Neural progenitor cell (in vitro differentiated cells): ENCODE measurements at places on chromosomes 12 and 14.

DNA sequence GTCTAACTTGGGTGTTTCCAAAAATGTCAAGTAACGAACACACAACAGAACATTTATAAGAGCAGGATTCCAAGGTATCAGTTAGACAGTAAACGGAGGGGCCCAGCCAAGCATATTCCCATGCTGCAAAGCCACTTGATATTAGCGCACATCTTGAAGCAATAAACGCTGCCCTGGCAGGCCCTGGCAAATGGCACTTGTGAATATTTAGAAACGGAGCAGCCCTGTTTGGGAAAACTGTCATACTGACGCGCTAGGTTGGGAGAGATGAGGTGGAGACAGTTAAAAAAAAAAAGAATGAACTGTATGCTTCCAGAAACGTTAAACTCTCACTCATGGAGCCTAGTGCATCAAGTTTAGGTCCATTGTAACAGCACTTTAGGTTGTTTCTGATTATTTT, 9.3 kb downstream of the DGLUCY start:
- DNase-seq = no peak

DNA sequence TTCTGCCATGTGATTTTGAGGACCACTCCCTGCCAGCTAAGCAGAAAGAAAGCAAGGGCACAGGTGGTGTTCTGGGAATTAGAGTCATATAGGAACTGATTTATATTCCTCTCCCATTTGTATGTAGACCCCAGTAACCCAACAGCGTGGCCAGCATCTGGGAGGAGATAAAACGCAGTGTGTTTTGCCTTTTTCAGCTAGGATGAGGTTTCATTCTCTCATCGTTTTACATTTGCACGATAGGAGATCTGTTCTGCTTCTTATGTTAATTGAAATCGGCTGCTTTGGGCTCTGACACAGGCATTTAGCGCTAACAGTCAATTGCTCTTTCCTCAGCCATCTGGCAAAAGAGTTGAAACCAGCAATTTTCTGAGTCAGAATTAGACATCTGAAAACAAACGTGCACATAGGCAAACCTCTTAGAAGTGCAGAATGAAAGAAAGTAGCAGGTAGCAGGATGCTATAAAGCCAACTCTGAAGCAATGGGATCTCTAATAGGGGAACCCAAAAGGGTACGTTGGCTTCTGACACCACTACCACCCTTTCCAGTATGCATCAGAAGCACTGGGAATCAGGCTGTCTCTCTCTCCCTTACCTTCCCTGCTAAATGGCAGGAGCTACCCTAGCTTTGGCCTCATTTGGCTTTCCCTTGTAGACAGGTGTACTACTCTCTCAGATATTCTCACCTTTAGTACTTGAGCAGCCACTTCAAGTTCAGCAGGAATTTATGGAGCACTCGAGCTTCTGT, 219.1 kb downstream of the PHLDA1 start:
- DNase-seq = peak; percentile 5

- DNase-seq = peak; percentile 88
Measured at GRCh38 chr12:57001448-57001906, 4.9 kb downstream of the ZBTB39 start.

DNA sequence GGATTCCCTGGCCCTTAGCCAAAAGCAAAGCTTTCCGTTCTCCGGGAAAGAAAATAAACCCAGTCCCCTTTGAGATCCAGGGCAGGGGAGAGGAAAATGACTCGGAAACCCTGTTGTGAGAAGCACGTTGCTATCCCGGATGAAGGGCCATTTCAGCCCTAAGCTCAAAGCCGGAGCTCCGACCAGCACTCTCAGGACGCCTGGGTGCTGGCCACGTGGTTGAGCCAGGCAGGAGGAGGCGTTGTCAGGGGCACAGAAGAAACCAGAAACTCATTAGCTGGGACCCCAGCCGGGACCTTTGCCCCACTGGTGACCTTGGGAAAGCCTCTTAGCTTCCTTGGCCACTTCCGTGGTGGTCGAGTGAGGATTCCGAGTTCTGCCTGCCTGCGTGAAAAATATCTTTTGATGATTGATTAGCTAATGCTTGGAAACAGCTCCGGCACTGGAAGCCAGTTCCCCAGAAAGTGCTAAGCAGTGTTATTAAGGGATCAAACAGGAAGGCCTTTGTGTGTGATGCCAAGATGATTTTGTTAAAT, 57.6 kb upstream of the FZD10 start:
- peak; percentile 54 for DNase-seq

- no peak for DNase-seq
Measured at GRCh38 chr14:77143071-77143470, 1.5 kb upstream of the ZDHHC22 start.

DNA sequence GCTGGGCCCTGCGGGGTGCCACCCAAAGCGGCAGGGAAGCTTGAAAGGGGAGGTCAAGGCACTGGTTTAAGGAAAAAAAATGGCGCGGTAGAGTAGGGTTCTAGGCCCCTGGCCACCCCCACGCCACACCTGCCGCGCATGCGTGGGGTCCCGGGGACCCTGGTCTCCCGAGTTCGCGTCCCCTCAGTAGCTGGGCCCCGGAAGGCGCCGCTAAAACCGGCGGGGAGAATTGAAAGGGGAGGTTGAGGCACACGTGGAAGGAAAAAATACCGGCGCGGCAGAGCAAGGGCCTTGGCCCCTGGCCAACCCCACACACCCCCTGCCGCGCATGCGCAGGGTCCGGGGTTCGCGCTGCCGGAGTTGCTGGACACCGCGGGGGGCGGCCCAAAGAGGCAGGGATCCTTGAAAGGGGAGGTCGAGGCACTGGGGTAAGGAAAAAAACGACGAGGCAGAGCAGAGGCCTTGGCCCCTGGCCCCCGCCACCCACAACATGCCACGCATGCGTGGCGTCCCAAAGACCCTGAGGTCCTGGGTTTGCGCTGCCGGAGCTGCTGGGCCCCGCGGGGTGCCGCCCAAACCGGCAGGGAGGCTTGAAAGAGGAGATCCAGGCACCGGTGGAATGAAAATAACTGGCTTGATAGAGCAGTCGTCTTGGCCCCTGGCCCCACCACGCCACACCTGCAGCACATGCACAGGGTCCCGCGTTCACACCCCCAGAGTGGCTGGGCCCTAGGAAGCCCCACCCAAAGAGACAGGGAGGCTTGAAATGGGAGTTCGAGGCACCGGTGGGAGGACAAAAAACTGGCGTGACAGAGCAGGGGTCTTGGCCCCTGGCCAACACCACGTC, 314.5 kb downstream of the ALG10 start:
- no peak for DNase-seq

- DNase-seq = no peak
Measured at GRCh38 chr12:132400011-132400641, 70.7 kb upstream of the GALNT9 start.
